GM23248 (cell line): ENCODE measurements at places on chromosomes 1 and 21. TPM values are rescaled to one million over a fixed set of nuclear protein-coding genes. Genes with fewer than 3 reads are reported as not detected.

Gene DDOST
- 354 and 356 TPM in 2 replicates for total RNA-seq

DNA sequence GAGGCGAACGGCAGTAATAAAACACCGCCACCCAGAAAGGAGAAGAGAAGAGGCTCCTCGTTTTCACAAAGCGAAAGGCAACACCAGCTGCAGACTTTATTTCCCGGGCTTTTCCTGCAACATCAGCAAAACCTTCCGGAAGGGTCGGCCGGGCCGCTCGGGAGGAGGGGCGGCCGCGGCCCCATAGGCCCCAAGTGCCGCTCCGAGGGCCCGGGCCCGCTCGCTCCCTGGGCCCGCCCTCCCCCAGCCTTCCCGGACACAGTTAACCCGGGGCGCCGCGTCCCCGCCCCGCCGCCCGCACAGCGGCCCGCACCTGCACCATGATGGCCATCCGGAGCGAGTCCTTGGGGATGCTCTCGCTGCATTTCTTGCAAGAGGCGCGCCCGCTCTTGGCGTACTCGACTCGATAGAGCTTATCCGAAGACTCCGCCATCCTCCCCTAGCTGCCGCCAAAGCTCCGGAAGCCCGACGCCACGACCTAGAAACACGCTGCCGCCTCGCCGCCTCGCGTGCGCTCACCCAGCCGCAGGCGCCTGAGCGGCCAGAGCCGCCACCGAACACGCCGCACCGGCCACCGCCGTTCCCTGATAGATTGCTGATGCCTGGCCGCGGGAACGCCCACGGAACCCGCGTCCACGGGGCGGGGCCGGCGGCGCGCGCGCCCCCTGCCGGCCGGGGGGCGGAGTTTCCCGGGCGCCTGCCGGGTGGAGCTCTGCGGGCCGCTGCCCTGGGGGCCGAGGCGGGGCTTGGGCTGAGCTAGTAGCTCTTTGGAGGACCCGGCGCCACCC is at the start of gene PARP1:
Gene PARP1, minus strand, starts transcription at position 597 of the 788 bp plus-strand sequence. Its CDS starts 164 bp downstream, at position 433.
- no peaks in the 10 kb centered on the region for H3K36me3 ChIP-seq
- DNase-seq: peak; percentile 91
- H3K27ac ChIP-seq: peak within 1 kb of the TSS; percentile 63

Gene C1orf94
- total RNA-seq: not detected in 2 replicates

Gene ADAMTS5
- 9.6 and 11.8 TPM in 2 replicates for total RNA-seq

- H3K4me3 ChIP-seq: no peak overlapping the region
- no peak overlapping the region for H3K27ac ChIP-seq
- DNase-seq: no peak
Observed at GRCh38 chr1:27127419-27127818, 27.5 kb downstream of the SLC9A1 start.

- H3K27ac ChIP-seq: no peak overlapping the region
- peak; percentile 46 for DNase-seq
- H3K27me3 ChIP-seq: no peaks in the 10 kb centered on the region
- no peak overlapping the region for H3K4me3 ChIP-seq
Observed at GRCh38 chr1:203771901-203772301, 6.9 kb downstream of the LAX1 start.

GRCh38 chr1:61299463-61299862 is 217.1 kb downstream of the NFIA start:
- H3K4me3 ChIP-seq: no peak overlapping the region
- H3K36me3 ChIP-seq: no peaks in the 10 kb centered on the region
- H3K4me1 ChIP-seq: peaks cover 14% of the 10 kb centered on the region; the same call in 1 of the 2 replicates
- H3K27me3 ChIP-seq: no peaks in the 10 kb centered on the region

- H3K4me1 ChIP-seq: no peaks in the 10 kb centered on the region
- no peak overlapping the region for H3K4me3 ChIP-seq
- DNase-seq: no peak
Observed at GRCh38 chr1:7366955-7367665, 404.0 kb upstream of the VAMP3 start.

DNA sequence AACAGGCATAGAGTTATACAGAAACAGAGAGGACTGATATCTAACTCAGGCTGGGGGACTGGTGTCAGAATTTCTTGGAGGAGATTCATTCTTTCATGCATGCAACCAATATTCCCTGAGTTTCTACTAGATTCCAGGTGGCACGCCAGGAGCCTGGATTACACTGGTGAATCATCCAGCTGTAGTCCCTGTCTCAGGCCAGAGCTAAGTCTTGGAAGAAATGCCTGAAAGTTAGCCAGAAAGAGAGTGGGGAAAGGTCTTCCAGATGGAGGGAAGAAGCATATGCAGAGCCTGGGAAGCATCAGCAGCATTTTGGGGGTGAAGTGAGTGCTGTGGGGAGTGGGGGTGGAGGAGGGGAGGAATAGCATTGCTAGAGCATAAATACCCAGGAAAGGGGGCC is 239.1 kb downstream of the OMA1 start:
- DNase-seq: no peak
- H3K4me3 ChIP-seq: no peak overlapping the region
- no peak overlapping the region for H3K27ac ChIP-seq
- no peaks in the 10 kb centered on the region for H3K4me1 ChIP-seq

Gene SPRR2F
- not detected in 2 replicates for total RNA-seq

DNA sequence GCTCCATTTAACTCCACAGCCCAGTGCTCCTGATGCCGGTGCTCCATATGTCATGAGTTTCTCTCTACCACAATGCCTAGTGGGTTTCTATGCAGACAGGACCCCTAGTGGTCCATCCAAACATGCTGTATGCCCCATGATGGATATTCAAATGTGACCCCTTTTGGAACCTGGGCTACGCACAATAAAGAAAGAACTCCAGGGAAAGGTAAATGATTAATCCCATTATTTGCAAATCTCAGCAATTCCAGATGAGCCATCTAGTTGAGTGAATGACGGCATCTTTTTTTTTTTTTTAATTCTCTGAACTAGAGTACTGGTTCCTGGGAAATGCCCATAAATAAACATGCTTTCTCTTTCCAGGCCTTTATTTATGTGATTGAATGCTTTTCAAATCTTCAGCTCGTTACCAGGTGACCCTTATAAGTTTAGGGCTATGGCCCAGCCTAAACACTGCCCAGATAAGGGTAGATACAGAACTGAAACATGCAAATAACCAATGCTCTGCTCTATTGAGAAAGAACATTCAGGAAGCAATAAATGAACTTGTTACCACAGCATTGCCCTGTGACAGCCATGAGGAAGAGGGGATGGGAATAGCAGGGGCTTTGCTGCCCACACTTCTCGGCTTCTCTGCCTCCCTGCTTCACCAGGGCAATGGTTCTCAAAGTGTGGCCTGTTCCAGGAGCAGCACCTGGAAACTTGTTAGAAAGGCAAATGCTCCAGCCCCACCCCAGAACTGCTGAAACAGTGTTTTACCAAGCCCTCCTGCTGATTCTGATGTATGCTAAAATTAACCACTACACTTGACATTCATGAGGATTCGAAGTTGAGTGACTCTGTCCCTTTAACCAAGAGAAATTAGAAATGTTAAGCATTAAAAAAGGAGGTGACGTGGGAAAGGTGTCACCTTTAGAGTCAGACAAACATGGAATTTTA is 151.7 kb downstream of the SEC16B start:
- no peak for DNase-seq
- no peak overlapping the region for H3K4me3 ChIP-seq
- H3K27ac ChIP-seq: no peak overlapping the region
- H3K4me1 ChIP-seq: no peaks in the 10 kb centered on the region
- H3K27me3 ChIP-seq: peaks cover 12% of the 10 kb centered on the region
- H3K36me3 ChIP-seq: no peaks in the 10 kb centered on the region

- no peak for DNase-seq
- no peak overlapping the region for H3K4me3 ChIP-seq
- H3K4me1 ChIP-seq: no peaks in the 10 kb centered on the region
- no peaks in the 10 kb centered on the region for H3K36me3 ChIP-seq
- peaks cover 8% of the 10 kb centered on the region; the same call in 1 of the 2 replicates for H3K27me3 ChIP-seq
Observed at GRCh38 chr1:186768906-186769305, 59.8 kb upstream of the PLA2G4A start.

Gene FCGR3A
- total RNA-seq: not detected in 2 replicates

GRCh38 chr1:30466026-30466425 is 257.4 kb downstream of the MATN1 start:
- H3K4me3 ChIP-seq: no peak overlapping the region
- no peaks in the 10 kb centered on the region for H3K27me3 ChIP-seq
- no peaks in the 10 kb centered on the region for H3K4me1 ChIP-seq
- no peaks in the 10 kb centered on the region for H3K36me3 ChIP-seq
- H3K27ac ChIP-seq: no peak overlapping the region
- DNase-seq: no peak

Gene C1QA
- total RNA-seq: not detected in 2 replicates

Gene RHD
- 0.25 TPM in 1 of 2 replicates, not detected in the other for total RNA-seq
